ENCODE measurements at places on chromosomes 6 and 20. TPM values are rescaled to one million over a fixed set of nuclear protein-coding genes. Genes with fewer than 3 reads are reported as not detected.

The RIPOR2 gene
- total RNA-seq = 9.7 TPM

The SPEF1 gene
- total RNA-seq = not detected

The COL19A1 gene
- total RNA-seq = 1.8 TPM

The PGBD1 gene
- total RNA-seq = 6.7 TPM

GRCh38 chr6:73722318-73723060, 26.5 kb downstream of the CD109 start:
- no peaks in the 10 kb centered on the region for H3K27me3 ChIP-seq
- no peaks in the 10 kb centered on the region for H3K36me3 ChIP-seq
- no peaks in the 10 kb centered on the region for H3K4me1 ChIP-seq
- no peak overlapping the region for H3K4me3 ChIP-seq
- DNase-seq = no peak

GRCh38 chr20:58583586-58583985, 67.5 kb upstream of the STX16 start:
- no peaks in the 10 kb centered on the region for H3K4me1 ChIP-seq
- no peak for DNase-seq
- H3K4me3 ChIP-seq = no peak overlapping the region
- H3K27ac ChIP-seq = no peak overlapping the region
- no peaks in the 10 kb centered on the region for H3K36me3 ChIP-seq

DNA sequence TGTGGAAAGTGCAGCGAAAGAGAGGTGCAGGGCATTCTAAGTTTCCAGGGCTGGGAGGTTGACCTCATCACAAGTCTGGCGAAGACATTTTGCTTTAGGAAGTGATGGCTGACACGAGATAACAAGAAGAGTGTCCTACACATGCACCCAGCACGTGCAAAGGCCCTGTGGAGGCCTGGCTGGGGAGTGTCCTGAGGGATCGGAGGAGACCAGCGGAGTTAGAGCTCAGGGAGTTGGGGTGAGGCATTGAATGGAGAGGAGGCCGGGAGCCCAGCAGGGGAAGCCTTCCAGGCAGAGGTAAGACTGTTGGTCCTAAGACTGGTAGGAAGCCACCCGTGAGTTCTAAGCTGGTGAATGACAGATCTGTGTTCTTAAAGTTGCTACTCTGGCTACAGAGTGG, 58.4 kb downstream of the PPP1R14C start:
- H3K36me3 ChIP-seq = no peaks in the 10 kb centered on the region
- H3K4me3 ChIP-seq = no peak overlapping the region
- no peaks in the 10 kb centered on the region for H3K4me1 ChIP-seq
- no peak overlapping the region for H3K27ac ChIP-seq
- DNase-seq = peak; percentile 46
- H3K27me3 ChIP-seq = no peaks in the 10 kb centered on the region

- no peaks in the 10 kb centered on the region for H3K27me3 ChIP-seq
- no peaks in the 10 kb centered on the region for H3K4me1 ChIP-seq
- DNase-seq = peak; percentile 85
- H3K4me3 ChIP-seq = no peak overlapping the region
- H3K36me3 ChIP-seq = no peaks in the 10 kb centered on the region
These were observed 37.7 kb downstream of the PMEPA1 start for GRCh38 chr20:57672164-57672563.

Data from aorta (tissue), 5 donors.